CD4-positive, alpha-beta T cell treated with Interleukin-1 beta for 1 hour (primary cell): ENCODE measurements at places on chromosomes 1 and 21.
A peak's percentile ranks its signal among the peaks of the same experiment; 100 is the strongest.

DNA sequence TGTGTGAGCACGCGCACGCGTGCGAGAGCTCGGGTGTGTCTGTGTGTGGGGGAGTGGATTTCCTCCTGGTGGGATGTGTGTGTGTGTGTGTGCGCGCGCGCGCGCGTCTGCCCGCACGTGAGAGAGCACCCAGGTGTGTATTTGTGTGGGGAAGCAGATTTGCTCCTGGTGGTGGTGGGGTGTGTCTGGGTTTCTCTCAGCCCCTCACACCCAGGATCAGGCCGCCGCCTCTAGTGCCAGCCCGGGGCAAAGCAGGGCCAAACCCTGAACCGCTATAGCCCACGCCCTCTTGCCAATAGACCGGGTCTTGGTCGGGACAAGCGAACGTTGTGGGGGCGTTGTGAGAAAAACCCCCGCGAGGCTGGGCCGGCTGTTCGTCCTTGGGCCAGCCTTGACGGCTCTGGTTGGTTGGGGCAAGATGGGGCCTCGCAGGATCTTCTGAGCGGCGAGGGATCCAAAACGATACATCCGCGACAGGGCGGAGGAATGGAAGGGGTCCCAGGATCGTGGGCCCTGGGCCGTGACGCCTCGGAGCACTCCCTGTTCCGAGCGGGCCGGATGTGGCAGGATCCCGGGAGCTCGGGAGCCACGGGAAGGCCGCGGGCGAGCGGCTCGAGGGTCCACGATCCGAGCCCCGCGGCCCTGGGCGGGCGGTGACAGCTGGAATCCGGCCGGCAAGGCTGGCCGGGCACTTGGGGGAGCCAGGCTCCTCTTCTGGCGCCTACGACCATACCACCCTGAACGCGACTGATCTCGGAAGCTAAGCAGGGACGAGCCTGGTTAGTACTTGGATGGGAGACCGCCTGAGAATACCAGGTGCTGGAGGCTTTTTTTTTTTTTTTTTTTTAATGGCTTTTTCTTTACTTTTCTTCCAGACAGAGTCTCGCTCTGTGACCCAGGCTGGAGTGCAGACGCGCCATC, 68.2 kb downstream of the RNF187 start:
- peak; percentile 39 for DNase-seq

DNA sequence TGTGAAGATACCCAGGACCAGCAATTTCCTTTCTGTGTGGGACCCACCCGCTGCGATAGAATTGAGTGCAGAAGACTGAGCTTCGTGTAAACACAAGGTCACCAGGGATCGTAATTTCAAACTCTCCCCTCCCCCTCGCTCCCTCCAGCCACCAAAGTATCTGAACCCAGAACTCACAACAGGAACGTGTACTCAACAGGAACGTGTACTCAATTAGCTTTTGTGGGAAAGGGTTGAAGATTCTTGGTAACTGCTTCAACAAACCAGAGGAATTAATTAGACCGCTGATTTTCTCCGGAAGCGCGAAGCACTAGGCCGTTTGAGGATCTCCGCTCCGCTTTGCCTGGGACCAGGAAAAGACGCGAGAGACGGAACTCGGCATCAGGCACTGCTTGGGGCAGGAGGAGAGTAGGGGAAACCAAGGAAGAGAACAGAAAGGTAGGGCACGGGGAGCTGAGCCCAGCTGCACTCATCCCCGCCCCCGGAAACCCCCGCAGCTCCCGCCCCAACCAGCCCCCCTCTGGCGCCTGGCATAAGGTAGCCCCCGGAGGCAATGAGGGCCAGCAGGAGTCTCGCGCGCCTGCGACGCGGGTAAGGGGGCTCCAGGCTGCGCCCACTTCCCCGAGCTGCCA, 453 bp downstream of the DRAM2 start:
- peak; percentile 56 for DNase-seq

DNA sequence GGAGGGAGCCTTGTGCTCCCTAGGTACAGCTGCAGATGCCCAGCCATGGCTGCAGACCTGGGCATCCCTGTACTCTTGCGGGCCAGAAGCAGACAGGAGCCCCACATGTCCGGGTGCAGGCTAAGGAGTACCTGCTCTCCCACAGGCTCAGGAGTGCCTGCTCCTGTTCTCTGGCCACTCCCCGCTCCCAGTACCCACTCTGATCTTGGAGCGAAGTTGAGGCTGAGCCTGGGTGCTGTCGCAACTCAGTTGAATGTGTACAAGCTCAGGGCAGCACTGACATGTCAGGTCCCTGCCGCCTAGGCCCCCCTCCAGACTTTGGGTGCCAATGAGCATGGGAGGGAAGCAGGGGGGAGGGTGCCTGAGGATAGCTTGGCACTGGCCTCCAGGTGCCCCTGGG, 666.9 kb downstream of the PLPP3 start:
- no peak for DNase-seq

DNA sequence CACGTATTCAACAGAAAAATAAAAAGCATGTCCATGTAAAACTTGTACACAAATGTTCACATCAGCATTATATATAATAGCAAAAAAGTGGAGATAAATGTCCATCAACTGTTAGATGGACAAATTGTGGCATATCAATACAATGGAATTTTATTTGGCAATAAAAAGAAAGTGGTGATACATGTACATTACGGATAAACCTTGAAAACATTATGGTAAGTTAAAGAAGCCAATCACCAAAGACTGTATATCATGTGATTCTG, 76.9 kb downstream of the EIF4G3 start:
- DNase-seq, result no peak

GRCh38 chr1:62417351-62417999, 19.4 kb upstream of the USP1 start:
- no peak for DNase-seq

DNA sequence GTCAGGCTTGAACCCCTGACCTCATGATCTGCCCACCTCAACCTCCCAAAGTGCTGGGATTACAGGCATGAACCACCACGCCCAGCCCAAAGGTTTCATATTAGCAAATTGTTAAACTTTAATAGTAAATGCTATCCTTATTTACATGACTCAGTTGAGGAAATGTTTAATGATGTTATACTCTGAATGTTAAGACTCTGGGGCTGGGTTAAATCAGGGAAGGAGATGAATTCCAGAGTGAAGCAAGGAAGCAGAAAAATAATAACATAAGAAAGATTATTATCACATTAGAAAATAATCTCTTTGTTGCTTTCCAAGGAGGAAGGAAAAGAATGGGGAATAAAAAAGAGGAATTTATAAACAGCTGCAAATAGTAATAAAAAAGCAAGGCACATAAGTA, 105.3 kb downstream of the PTGS2 start:
- no peak for DNase-seq

DNA sequence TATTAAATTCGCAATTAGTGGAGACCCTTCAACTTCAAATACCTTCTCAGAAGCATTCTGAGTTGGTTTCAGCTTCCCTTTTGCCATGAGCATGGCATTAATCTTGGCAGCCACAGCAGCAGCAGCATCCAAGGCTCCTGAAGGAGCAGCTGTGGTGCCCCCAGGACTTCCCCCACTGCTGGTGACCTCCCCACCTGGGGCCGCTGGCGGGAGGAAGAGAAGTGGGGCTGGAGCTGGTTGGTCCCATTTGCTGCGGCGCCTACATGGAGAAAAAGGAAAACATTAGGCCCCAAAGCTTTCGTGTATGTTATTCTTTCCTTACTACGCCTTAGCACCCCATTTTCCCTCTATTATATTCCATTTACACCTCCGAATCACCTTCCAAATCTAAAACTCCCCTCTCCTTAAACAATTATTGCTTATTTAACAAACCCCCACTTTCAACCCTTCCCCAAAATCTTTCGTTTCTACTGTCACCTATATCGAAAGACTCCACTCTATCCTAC, 569 bp downstream of the KHDC4 start:
- no peak for DNase-seq

DNA sequence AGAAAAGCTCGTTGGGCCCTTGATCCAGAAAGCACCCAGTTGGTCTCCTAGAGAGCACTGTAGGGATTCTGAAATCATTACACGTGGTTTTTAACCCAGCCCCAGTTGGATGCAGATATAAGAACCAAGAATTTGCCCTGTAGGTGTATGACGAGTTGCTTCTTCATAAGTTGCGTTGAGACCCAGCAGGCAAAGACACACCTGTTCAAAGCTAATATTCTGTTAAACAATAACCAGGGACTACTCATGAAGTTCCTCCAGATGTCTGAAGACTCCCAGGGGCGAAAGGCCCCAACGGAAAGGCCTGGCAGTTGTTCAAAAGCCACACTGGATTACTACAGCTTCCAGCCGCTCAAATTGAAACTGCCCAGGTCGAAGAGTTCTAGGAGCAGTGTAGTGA, 88.6 kb upstream of the HNRNPU start:
- DNase-seq, result no peak
